ENCODE measurements at places on chromosomes 3 and 15. TPM values are rescaled to one million over a fixed set of nuclear protein-coding genes. Genes with fewer than 3 reads are reported as not detected.

PTPN9 gene
- total RNA-seq, result 31.2 TPM

- no peak for DNase-seq
Observed at GRCh38 chr3:38147421-38147820, 9.0 kb downstream of the MYD88 start.

- no peak for DNase-seq
Observed at GRCh38 chr15:88830016-88830415, 26.8 kb downstream of the ACAN start.

GRCh38 chr3:1805331-1805730, 293.3 kb upstream of the CNTN4 start:
- no peak for DNase-seq

FAM43A gene
- total RNA-seq, result 80.7 TPM

DNA sequence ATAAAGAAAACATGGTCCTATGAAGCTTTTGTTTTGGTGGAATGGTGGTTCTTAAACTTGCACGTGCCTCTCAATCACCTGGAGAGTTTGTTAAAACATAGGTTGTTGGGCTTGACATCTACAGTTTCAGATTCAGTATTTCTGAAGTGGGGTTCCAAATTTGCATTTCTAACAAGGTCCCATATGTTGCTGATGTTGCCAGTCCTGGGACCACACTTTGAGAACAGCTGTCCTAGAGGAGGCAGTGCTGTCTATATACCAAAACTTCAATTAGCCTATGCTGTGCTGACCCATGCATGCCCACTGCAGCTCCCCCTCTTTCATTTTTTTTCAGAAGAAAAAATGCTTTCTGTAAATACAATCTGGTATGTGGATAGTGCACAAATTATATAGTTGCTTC, 31.3 kb downstream of the ALCAM start:
- no peak for DNase-seq

All from Karpas-422 (cell line).